ENCODE measurements at places on chromosomes 3 and 15. TPM values are rescaled to one million over a fixed set of nuclear protein-coding genes. Genes with fewer than 3 reads are reported as not detected.

DNA sequence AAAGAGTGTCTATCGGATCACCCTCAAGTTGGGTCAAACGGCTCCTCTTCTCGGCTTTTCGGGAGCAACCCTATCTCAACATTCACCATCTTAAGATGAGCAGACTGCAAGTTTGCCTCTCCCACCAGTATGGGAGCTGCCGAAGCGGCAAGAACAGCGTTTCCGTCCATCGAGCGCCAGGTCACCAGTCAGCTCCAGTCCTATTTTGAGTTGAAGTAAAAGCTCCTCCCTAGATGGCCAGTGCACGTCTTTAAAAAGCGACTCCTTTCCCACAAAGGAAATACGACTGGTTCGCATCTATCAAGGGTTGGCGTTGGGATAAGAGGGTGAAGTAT is 369 bp upstream of the U2SURP start:
- DNase-seq: peak; percentile 68

The GREM1 gene
- 0.23 TPM for total RNA-seq

- no peak for DNase-seq
Measured at GRCh38 chr15:87977907-87978306, 278.6 kb downstream of the NTRK3 start.

DNA sequence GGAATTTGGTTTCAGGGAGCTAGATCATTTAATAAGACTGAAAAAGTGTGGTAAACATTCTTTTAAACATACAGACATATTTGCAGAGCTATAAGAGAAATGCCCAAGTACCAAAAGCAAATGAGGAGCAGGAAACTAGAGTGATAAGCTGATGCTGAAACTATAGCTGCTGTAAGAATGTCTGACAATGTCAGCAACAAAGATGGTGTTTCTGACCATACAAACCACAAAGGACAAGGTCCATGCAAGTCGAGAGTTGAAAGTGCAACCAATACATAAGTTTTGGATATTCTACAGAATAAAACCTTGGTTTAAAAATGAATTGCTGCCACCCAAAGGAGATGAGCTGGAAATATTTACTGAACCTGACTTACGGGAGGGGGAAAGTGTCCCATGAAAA is 610.2 kb downstream of the TBL1XR1 start:
- DNase-seq: no peak
